ENCODE measurements at places on chromosomes 16 and 17.

- no peak for DNase-seq
Measured at GRCh38 chr16:11797957-11798299, 870 bp upstream of the ZC3H7A start.

DNA sequence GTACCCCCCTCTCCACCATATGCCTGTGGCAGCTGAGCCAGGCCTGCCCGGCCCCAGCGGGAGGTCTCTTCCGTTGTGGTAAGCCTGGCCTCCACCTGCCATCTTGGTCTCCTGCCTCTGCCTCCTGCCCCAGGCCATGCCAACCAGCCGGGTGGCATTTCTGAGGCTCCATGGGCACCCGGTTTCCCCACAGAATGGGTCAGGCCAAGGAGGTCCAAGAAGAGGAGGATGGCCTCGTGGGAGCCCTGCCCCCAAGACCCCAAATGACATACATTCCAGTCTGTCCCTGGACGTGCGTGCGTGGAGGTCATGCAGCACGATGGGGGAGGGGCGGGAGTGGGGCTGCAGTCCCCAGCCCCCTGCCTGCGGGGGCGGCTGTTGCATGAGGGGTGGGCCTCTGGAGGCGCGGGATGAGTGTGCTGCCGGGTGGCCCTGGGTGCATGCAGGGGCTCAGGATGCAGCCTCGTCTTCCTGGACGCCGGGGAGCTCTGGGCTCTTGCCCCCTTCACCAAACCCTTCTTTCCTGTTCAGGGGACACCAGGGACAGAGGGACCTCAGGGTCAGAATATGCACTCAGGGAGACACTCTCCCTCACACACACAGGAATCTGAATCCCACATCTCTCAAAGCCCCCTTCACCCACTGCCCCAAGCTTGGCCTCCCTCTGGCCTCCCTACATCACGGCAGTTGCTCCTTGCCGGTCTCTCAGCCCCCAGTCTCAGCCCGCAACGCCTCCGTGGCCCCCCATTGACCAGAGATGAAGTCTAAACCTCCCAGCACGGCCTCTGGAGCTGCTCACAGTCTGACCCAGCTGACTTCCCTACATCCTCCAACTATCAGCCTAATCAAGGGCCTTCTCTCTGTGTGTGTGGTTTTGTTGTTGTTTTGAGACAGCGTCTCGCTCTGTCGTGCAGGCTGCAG is 16.0 kb upstream of the NCBP3 start:
- no peak for DNase-seq

DNA sequence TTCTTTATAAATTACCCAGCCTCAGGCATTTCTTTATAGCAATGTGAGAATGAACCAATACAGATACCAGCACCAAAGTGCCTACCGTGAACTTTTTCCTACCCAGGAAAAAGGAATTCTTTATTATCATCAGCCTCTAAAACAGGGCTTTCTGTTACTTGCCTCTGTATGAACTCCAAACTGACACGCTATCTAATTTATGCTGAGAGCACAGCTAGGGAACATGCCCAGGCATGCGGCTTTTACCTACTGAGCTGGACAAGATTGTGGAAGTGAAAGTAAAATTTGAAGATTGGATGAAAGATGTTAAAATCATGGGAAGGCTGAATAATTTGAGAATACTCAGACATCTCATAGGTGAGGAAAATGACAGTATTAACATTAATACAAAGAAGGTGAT is 24.4 kb upstream of the ADCY9 start:
- DNase-seq: no peak

DNA sequence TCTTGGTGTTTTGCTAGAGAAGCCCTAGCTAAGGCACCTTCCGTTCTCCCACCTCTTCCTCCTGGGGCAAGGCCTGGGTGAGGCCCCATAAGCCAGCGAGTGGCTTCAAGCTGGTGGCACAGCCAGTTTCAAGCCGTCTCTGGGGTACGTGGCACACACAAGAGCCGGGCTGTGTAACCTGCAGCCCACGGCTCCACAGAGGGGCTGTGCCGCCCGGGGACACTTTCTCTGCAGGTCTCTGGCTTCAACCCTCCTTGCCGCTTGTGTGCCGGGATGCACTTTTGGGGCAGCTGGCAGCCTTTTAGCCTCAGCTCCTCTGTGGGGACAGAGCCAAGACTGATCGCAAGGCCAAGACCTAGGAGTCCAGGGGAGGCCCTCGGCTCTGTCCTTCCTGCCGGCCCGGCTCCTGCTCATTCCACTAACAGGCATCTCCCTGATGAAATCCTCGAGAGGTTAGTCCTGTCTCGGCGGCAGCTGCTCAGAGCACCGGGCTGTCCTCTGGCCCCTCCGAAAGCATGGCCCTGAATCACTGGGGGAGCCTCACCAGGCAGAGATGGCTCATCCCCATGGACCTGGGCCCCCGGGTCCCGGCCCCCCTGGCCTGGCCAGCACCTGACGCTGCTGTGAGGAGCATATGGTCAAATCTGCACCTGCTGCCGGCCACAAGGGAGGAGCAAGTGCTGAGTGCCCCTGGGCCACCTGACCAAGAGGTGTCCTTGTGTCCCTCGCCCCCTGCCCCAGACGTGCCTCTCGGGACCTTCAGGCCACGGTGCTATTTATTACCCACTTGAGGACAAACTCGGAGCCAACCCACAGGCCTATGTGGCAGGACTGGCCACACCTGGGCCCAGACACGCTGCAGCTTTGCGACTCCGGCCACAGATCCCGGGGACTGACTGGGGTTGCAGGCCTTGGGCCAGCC is 98.5 kb downstream of the METRNL start:
- DNase-seq: no peak

- no peak for DNase-seq
Measured at GRCh38 chr17:72699545-72699944, 392.9 kb downstream of the SLC39A11 start.

DNA sequence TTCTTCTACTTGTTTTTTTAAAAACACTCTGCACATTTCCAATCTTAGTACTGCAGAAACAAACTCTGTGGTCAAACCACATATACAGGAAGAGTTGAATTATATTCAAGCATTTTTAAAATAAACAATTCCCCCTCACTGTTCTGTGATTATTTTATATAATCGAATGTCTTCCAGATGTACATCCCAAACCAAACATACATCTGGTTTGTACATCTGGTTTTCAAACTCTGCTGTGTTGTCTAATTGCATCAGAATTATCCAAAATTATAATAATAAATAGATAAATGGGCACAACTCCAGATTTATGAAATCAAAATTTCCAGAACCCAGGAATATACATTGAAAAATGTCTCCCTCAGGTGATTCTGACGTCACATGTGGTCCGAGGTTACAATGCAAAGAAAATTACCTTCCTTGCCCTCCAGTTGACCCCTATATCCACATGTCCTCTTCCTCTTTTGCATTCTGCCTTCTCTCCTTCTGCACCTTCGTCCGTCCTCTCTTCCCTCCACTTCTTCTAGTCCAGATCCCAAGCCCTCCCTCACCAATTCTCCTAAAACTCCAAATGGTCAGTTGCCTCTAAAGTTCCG is 13.3 kb upstream of the CCDC144A start:
- no peak for DNase-seq

DNA sequence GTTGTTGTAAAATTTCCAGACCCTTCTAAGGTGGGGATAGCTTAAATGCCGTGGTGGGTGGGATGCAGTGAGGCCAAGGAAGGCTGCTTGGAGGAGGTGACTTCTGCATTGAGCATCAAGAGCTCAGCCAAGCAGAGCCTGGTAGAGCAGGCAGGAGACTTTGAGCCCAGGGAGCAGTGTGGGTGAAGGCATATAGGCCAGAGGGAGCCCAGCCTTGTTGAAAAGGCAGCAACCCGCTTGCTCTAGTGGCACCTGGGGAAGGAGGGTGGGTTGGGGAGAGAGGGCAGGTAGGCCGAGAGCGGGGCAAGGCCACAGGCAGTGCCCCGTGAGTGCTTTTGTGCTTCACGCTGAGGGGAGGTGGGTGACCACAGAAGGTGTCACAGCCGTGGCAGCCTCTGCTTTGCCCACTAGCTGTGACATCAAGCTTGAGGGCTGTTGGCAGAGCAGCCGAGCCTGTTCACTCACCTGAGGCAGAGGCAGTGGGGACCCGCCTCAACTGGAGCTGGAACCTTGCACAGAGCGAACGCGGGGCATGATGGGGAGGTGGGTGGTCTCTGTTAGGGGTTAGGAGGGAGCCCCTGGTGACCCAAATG is 56.1 kb downstream of the IRF8 start:
- DNase-seq: no peak

- DNase-seq: no peak
Measured at GRCh38 chr16:89277049-89277448, 59.5 kb downstream of the ZNF778 start.

DNA sequence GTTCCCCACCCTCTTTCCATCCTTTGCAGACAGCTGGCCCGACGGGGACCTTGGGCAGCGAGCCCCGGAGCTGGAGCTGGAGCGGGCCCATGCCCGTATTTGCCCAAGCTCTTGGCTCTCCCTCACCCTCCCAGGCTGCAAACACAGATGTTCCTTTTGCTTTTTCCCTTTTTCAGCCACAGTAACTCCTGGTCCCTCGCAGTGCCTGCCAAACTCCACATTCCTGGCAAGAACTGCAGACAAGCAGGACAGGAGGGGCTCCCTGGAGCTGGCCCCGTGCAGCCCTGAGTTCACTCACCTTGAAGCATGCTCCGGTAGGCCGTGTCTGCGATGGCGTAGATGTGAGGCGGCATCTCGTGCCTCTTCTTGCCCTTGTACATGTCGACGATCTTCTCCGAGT is 33.9 kb downstream of the MYH11 start:
- no peak for DNase-seq

- DNase-seq: no peak
Measured at GRCh38 chr16:11575223-11575589, 11.5 kb downstream of the LITAF start.
